ENCODE measurements at places on chromosomes 6 and 20. TPM values are rescaled to one million over a fixed set of nuclear protein-coding genes. Genes with fewer than 3 reads are reported as not detected.

The TBXT gene
- polyA plus RNA-seq: not detected

The OR2H2 gene
- polyA plus RNA-seq: not detected

The SLC16A10 gene
- polyA plus RNA-seq: 39.3 TPM

The PHACTR1 gene
- polyA plus RNA-seq: 0.55 TPM

The LY6G5C gene
- polyA plus RNA-seq: 1.4 TPM

The TFAP2A gene
- under 0.01 TPM for polyA plus RNA-seq

The LTA gene
- polyA plus RNA-seq: 0.05 TPM

The MLN gene
- polyA plus RNA-seq: not detected

The C6orf58 gene
- not detected for polyA plus RNA-seq

The IL20RA gene
- 0.23 TPM for polyA plus RNA-seq

The GSTA3 gene
- polyA plus RNA-seq: not detected

The CST5 gene
- not detected for polyA plus RNA-seq

The FAM184A gene
- 0.39 TPM for polyA plus RNA-seq

The KCNG1 gene
- polyA plus RNA-seq: 0.03 TPM

The RIMS4 gene
- 0.10 TPM for polyA plus RNA-seq

The STX16 gene
- polyA plus RNA-seq: 20.0 TPM

The MCCD1 gene
- not detected for polyA plus RNA-seq

The SYNDIG1 gene
- polyA plus RNA-seq: 0.10 TPM
